ENCODE measurements at places on chromosomes 1 and 21.

DNA sequence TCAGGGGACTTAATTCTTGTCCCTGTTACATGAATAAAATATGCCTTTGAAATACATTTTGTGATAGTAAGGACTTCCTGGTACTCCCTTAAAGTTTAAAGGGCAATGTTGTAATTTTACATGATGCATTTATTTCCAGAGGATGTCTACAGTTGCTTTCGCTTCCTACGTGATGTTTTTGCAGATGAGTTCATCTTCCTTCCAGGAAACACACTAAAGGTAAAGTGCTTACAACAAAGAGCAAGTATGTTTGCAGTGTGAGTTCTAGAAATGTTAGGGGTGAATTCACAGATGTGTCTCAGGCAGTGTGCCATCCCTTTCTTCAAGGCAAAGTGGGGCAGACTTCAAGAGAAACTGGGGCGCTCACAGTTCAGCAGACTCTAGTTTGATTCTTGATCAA lies 31.2 kb downstream of the GNPAT start:
- no peak for DNase-seq

DNA sequence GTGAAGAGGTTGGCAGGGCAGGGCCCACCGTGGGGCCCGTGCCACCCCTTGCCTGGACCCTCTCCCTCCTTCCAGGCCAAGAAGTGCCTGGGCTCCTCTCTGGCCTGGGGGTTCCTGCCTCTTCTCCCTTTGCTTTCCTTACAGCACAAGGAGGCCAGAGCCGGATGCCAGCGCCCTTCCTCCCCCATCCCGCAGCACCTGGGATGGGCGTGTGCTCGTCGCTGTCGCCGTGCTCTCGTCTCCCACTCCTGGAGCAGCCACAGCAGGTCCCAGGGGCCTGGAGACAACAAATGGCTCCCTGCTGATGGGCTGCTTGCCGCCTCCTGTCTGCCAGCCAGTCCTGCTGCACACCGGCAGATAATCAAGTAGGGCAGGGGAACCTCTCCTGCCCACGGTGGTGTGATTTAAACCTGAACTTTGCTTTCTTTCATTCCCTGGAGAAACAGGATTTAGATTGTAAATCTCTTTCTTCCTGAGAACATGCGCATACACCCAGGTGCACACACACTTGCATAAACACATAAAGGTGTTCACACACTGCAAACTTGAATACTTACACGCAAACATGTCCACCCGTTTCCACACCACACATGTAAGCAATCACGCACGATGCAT lies 50.8 kb upstream of the POU3F1 start:
- no peak for DNase-seq

DNA sequence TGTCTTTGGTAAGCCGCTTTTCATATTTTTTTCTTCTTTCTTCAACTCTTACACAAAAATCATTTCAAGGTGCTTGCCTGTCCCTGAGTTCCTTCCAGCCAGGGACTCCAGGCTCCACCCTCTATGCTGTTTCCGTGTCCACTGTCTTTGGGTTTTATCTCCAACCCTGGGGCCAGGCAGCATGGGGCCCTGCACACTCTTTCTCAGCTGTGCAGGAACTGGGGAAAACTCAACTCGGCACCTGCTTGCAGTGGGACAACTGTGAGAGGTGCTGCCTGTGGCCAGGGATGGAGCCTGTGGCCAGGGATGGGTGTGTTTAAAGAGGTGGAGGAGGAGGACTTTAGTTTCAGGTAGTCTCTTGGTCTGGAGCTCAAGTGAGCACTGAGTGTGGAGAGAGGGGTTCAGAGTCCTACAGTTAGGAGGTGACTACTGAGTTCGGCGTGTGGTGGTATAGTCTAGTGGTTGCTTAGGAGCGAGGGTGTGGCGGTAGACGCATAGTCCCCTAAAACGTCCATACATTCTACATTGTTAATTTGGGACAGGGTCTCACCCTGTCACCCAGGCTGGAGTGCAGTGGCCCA lies 13.4 kb downstream of the TNFRSF8 start:
- no peak for DNase-seq

GRCh38 chr1:115363171-115363570 lies 25.1 kb upstream of the NGF start:
- no peak for DNase-seq

- no peak for DNase-seq
Measured at GRCh38 chr1:55463814-55464475, 248.8 kb upstream of the USP24 start.

DNA sequence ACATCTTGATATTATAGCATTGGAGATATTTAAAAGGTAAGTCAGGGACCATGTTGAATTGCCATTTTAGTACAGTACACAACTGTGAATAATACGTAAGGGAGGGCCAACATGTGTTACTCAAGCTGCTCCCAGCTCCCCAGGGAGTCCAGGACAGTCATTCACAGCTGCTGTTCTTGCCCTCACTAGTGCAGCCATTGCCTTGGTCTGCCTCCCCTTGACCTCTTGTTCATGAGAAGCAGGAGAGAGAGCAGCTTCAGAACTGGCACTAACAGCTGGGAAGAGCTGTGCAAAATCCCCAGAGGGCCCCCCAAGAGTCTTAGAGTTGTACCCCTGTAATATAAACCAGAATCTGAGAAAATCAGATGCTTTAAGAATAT lies 16.4 kb downstream of the TCEANC2 start:
- DNase-seq, result no peak

DNA sequence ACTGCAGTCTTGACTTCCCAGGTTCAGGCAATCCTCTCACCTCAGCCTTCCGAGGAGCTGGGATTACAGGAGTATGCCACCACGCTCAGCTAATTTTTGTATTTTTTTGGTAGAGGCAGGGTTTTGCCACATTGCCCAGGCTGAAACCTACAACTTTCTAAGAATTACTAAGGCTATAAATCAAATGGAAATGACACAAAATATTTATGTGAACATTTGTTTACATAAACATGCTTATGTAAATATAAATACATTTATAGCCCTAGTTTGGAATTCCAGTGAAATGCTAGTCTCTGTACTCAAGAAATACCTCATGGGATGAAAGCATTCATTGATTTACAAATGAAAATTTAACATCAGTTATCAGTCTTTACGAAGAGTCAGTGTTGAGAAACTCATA lies 47.8 kb downstream of the NVL start:
- DNase-seq, result no peak

GRCh38 chr1:212450331-212450881 lies 17.7 kb downstream of the NENF start:
- no peak for DNase-seq

GRCh38 chr1:25978403-25978802 lies 19.5 kb downstream of the PAFAH2 start:
- DNase-seq, result no peak

- DNase-seq, result peak; percentile 68
Measured at GRCh38 chr1:96370757-96371156, 350.8 kb upstream of the PTBP2 start.

GRCh38 chr1:18199462-18199861 lies 91.9 kb downstream of the IGSF21 start:
- DNase-seq, result no peak

- no peak for DNase-seq
Measured at GRCh38 chr1:10870493-10871096, 74.1 kb upstream of the CASZ1 start.

- peak; percentile 62 for DNase-seq
Measured at GRCh38 chr1:107820801-107821200, 144.2 kb downstream of the VAV3 start.

- no peak for DNase-seq
Measured at GRCh38 chr1:1093610-1093943, 19.5 kb upstream of the RNF223 start.

- DNase-seq, result no peak
Measured at GRCh38 chr1:150836129-150836773, 28.2 kb upstream of the CTSK start.

DNA sequence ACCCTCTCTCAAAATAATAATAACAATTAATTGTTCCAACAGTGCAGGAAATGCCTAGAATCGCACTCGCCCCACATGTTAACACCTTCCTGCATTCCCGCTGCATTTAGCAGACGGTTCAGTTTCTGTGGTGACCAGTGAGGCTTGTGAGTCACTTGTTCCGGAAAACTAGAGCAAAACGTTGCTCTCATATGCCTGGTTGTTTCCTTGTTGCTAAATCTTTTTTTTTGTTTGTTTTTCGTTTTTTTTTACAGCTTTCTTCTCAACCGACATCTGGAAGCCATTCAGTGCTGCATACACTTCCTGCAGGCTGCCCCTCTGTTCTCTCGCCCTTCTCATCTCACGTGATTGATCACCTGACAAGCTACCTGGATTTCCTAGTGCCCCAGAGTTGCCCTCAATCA lies 56.9 kb upstream of the TMPRSS2 start:
- DNase-seq, result peak; percentile 29

GRCh38 chr1:247096544-247096943 lies 7.6 kb downstream of the ZNF669 start:
- no peak for DNase-seq

GRCh38 chr1:75672108-75672507 lies 52.4 kb upstream of the ACADM start:
- no peak for DNase-seq

DNA sequence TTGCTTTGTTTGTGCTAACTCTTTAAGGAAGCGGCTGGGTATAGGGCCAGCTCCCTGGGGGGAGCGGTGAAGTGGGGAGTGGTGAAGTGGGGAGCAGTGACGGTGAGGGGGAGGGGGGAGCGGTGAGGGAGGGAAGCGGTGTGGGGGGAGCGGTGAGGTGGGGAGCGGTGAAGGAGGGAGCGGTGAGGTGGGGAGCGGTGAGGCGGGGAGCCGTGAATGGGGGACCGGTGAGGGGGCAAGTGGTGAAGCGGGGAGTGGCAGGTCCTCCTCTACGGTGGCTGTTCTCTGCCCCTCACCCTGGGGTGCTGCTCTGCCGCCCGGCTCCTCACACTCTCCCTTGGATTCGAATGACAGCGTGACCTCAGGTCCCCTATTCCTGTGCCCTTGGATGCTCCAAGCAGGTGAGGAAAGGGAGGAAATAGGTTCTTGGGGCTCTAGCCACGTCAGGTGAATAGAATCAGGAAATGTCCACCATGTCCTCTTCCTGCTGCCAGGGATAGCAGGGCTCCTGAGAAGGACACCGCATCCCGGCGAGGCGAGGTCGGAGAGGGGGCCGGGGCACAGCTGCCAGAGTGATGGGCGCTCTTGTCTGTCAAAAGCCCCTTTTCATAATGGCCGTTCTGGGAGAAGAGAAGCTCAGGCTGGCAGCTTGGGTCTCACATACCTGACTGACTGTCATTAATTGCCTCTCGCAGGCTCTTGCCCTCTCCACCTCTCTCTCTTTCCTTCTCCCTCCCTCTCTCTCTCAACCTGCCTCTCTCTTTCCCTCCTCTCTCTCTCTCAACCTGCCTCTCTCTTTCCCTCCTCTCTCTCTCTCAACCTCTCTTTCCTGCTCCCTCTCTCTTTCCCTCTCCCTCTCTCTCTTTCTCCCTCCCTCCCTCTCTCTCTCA lies 134.2 kb downstream of the PGBD5 start:
- DNase-seq, result no peak

DNA sequence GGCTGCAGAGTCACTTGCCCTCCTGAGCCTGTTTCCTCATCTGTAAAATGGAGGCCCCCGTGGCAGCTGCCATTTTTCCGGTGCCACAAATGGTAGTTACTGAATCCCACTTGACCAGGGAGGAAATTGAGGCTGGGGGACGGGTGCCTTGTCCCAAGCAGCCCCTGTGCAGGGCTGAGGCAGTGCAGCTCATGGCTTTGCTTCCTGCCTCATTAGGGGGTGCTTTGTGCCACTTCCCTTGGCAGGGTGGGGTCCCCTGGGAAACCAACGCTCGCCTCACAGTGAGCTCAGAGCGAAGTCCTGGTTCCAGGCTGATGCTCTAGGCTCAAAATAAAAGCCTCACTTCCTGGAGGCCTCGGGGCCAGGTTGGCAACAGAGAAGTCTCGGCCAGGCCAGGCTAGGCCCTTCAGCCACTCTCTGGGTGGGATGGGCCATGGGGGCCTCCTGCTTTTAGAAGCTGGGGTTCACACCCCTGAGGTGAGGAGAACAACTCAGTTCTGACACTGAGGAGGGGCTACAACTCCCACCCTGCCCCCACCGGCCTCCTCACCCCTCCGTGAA lies 6.8 kb downstream of the LAPTM5 start:
- no peak for DNase-seq

- no peak for DNase-seq
Measured at GRCh38 chr21:14875704-14876523, 188.9 kb downstream of the NRIP1 start.

DNA sequence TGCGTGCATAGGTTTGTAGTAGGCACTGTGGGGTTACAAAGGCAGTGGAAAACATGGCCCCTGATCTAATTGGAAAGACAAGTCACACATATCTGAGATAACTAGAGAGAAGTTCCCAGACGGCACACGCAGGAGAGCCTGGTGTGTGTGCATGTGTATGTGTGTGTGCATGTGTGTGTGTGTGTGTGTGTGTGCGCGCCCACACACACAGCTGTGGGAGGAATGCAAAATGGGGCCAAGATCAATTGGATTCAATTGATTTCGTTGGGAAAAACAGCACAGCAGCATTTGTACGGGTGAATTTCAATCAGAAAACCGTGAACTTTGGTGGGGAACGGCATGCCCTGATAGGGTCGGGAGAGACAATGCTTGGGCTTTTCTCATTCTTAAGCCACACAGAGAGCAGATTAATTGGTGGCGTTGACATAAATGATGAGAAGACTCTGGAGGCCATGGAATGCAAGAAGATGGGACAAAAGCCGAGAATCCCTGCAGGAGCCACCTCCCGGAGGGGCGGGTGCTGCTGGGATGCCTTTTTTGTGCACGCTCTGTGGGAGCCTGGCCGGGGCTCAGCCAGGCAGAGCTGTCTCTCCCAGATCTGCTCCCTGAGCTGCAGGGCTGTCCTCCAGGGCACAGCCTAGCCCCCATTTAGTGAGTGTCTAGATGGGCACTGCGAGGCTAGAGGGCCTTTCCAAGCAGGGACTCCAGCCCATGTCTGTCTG lies 322.0 kb downstream of the CAMTA1 start:
- DNase-seq, result no peak

DNA sequence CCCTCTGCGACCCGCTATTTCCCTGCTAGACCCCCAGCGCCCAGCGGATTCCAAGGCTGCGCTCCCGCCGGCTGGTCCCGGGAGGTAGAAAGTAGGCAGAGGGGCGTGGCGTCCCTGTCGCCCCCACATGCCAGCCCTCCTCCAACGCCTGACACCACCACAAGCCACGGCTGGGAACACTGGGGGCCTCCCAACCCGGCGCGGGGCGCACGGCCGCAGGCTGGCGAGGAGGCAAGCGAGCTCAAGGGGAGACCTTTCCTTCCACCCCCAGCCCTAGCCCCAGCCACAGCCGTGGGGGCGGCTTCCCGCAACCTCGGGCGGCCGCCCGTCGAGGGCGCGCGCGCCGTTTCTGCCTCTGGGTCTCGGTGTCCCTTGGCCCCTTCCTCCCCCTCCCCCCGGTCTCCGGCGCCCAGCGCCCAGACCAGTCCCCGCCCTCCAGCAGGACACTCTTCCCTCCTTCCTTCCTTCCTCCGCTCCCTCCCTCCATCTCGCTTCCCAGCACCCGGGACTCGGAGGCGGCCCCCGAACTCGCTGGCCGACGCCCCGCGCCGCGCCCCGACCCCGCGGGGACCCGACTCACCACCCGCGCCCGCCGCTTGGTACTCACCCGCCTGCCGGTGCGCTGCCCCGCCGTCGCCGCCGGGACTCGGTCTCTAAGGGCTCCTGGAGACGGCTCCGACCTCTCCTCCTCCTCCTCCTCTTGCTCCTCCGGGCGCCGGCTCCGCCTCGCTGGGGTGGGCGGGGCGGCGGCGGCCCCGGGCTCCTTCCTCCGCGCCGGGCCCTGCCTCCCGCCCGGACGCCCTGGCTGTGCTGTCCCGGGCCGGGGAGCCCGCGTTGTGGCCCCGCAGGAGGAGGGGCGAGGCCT lies at the start of gene GNG12:
TSS of gene GNG12 (minus strand) at position 731 of the 865 bp plus-strand sequence. CDS start 125,781 bp downstream, outside the sequence.
- DNase-seq, result peak; percentile 70

GRCh38 chr1:221839782-221840395 lies 98.0 kb upstream of the DUSP10 start:
- peak; percentile 98 for DNase-seq
